CD4-positive, alpha-beta T cell treated with Interferon alpha-2 for 1 hour (primary cell): ENCODE measurements at places on chromosomes 6 and 20.

DNA sequence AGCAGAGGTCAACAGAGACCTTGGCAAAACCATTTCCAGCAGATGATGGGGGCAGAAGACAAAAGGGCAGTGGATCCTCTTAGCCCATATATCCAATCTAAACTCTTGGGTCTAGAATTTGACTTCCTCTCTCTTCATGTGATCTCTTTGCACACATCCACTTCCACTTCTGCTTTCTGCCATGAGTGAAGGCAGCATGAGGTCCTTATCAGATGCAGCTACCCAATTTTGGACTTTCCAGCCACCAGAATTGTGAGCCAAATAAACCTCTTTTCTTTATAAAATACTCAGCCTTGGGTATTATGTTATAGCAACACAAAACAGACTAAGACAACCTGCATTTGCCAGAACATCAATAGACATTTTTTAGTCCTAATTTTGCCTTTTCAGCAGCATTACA is 191.6 kb downstream of the ADAT2 start:
- DNase-seq = no peak

GRCh38 chr6:68229566-68229965 is 405.5 kb upstream of the ADGRB3 start:
- DNase-seq = no peak

GRCh38 chr20:11882651-11883050 is 35.0 kb upstream of the BTBD3 start:
- DNase-seq = no peak

- peak; percentile 28 for DNase-seq
Observed at GRCh38 chr6:134437376-134437775, 119.5 kb upstream of the SGK1 start.
